Fibroblast of skin of scalp (primary cell): ENCODE measurements at places on chromosomes 3 and 15.

DNA sequence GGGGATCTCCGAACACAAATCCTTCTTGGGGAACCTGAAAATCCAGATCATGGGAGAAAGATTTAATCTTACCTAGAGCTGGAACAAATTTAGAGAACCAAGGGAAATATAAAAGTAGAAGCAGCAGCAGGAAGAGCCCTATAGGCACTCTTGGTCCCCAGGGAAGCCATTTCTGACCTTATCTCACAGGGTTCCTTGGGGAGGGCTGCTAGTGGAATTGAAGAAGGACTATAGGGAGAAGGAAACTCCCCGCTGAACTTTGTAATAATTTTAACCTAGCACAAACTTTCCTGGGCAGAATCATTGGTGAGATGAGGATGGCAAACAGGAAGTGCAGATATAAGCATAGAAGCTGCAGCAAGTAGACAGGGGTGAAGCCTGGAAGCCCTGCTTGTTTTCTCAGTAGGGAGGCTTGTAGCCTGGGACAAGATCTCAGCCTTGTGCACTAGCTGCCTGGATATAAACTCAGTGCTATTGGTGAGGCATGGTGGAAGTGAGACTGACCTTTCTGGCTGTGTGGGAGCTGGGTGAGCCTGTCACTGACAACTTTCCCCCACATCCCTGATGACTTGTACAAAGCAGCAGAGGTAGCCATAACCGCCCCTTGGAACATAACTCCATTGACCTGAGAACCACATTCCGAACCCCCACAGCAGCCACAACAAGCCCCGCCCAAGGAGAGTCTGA is 343.0 kb upstream of the TGFBR2 start:
- DNase-seq, result no peak

- DNase-seq, result no peak
Measured at GRCh38 chr3:119601154-119601553, 3.5 kb downstream of the PLA1A start.

GRCh38 chr15:31130576-31131237 is 29.2 kb upstream of the TRPM1 start:
- no peak for DNase-seq

GRCh38 chr3:48278884-48279559 is 38.1 kb downstream of the ZNF589 start:
- no peak for DNase-seq

GRCh38 chr3:138199851-138200250 is 12.8 kb downstream of the ARMC8 start:
- DNase-seq, result no peak

DNA sequence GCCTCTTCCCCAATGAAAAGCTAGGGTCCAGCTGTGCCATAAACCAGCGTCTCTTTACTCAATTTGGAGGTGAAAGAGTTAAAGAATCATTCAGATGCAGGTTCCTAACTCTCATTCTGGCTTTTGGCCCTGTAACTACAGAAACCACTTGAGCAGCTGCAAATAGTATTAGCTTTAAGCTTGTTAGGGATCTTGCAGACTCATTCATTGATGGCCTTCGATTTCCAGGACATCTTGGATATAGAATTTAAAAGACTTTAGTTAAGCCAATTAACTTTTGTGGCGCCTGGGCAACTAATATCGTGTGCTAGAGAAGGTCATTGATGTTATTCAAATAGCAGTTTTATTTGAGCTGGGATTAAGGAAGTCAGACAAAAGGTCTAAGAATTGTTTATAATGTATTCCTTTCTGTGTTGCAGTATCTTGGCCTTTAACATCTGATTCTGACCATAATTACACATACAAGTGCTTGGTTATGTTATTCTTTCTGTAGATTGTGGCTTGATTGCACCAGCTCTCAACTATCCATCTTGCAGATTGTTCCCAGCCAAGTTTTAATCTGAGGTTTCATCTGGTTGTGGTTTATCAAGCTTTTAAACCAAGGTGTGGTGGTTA is 185.3 kb downstream of the CACNA2D3 start:
- DNase-seq, result no peak

DNA sequence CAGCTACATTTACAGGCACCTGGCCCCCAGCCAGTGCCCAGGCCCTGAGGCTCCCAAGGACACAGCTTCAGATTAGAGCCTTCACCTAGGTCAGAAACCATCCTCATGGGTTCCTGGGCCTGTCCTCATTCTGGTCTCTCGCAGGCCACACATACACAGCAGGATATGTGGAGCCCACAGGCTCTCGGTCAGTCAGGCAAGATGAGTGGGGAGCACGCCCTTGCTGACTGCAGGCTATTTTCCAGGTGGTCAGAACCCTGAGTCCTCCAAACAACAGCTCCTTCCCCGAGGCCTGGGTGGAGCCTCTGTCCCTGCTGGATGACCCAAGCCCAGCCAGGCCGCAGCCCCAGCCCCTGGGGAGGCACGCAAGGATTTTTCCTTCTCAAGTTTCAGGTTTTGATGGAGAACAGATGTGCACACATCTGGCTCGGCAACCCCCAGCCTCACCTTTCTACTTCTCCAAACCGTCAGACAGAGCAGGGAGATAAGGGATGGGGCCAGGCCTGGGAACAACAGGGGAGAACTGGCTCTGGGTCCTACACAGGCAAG is 1.6 kb downstream of the STRA6 start:
- no peak for DNase-seq

- DNase-seq, result peak; percentile 55
Measured at GRCh38 chr3:149224736-149225594, 3.3 kb upstream of the CP start.

GRCh38 chr3:64957408-64958198 is 269.8 kb upstream of the ADAMTS9 start:
- no peak for DNase-seq

DNA sequence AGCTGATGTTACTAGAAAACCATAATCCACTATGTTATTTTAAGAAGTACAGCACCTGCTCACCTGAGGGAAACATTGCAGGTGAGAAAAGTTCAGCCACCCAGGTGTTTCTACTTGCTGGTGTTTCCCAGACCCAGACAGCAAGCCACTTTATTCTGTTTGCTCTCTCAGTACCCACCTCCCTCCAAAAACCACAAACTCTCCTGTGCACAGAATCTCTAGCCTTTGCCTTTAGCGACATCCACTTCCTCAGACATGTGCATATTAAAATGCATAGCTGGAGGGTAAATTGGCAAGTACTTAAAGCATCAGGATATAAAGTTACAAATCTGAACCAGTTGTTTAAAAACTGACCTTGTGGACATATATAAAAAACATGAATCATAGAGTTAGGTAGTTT is 36.7 kb downstream of the VGLL3 start:
- no peak for DNase-seq

DNA sequence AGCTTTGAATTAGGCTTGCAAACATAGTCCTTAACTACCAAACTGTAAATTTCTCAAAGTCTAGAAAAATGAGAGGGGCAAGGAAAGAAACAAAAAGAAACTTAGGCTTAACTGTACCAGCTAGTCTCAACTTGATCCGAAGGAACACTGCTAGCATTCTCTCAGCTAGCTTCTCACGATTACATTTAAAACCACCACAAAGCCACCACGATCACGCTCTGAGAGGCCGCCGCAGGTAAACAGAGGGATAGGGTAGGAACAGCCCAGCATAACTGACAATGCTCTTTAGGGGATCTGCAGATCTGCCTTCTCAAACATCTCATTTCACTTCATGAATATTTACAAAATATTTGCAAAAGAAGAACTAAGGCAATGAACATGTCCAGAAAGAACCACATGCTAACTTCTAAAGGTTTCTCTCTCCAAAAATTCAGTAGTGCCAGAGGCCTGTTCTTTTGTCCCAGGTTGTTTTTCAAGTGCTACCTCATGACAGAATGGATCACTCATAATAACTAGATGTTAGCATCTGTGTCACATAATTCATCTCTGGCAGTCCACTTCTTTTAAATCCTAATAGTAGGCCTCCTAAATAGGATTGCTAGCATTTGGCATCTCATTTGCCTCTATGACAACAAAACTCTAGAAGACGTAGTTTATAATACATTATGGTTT is 18.9 kb downstream of the VGLL4 start:
- DNase-seq, result no peak

- no peak for DNase-seq
Measured at GRCh38 chr3:129304146-129304961, 25.7 kb downstream of the HMCES start.

GRCh38 chr3:47348411-47349154 is 32.2 kb upstream of the PTPN23 start:
- DNase-seq, result no peak

GRCh38 chr3:193812791-193813500 is 219.9 kb downstream of the OPA1 start:
- no peak for DNase-seq

DNA sequence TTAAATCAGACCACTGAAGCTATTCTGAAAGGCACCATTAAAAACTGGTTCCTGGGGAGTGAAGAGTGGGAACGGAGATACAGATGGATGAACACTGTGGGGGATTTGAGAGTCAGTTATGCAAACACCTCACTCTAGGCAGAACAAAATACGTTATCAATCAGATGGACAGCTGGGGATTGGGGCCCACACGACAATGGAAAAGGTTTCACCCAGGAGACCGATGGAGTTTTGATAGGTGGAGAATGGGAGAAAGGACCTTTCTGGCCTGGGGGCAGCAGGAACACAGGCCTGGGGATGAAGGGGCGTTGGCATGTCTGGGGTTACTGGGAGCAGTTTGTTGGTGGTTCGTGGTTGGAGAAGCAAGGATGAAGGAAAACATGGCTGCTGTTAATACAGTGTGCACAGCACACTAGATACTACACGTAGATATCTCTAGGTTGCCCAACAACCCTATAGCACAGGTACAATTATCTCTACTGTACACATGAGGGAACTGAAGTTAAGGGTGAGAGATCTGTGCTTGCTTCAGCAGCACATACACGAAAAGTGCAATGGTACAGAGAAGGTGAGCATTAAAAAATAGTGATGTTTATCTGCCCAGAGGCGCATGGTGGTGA is 16.5 kb downstream of the ST6GAL1 start:
- no peak for DNase-seq

GRCh38 chr15:55530861-55531313 is 22.9 kb upstream of the DNAAF4 start:
- no peak for DNase-seq

- DNase-seq, result no peak
Measured at GRCh38 chr3:142244056-142244455, 18.7 kb upstream of the GK5 start.

- peak; percentile 51 for DNase-seq
Measured at GRCh38 chr3:25856902-25857518, 67.1 kb downstream of the OXSM start.

DNA sequence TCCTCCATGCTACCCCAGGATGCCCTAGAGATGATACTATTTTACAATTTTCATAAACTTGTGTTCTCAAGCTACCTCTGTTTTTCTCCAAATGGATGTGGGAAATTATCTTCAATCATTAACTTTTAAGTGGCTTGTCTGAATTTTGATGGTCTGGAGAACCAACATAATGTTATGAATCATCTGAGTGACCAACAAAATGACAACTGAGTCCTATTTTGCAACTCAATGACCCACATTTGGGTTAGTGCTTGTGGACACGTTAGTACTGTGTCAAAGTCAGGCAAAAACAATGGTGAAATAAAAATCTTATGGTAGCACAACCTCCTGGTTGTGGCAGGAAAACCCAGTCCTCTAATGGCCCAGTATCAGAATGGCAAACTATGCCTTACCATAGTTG is 352.4 kb upstream of the ZNF385D start:
- DNase-seq, result no peak

DNA sequence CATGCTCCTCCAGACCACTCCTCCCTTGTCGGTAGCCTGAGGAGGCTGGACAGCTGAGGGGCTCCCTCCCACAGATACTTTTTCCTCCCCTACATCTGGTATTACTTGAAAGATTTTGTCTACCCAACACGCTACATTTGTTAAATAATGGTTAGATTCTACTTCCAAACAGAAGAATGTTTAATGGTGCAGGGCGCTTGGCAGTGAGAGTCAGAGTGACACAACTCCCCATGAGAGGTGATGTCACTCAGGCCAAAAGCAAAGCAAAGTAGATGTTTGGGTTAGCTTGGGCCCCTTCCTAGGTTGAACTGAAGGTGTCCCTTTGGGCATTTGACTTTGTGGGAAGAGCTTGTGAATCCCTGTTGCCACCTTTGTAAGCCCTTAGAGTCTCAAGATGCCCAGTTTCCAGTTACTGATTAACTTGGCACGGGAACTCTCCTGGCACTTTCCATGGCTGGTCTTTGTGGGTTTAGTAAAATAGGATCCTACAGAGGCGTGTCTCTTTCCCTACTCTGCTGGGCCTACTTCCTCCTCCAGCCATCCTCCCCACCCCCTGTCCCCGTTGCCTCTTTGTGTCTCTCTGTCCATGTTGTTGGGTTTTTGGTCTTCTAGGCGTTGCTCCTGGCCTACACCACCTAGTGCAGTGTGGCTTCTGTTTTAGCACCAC is 5.6 kb downstream of the LIMD1 start:
- no peak for DNase-seq

DNA sequence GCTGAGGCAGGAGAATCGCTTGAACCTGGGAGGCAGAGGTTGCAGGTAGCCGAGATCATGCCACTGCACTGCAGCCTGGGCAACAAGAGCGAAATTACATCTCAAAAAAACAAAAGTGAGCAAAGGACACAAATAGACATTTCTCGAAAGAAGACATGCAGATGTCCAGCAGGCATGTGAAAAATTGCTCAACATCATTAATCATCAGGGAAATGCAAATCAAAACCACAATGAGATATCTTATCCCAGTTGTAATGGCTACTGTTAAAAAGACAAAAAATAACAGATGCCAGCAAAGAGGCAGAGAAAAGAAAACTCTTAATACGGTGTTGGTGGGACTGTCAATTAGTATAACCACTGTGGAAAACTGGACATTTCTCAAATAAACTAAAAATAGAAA is 20.9 kb downstream of the ASB7 start:
- DNase-seq, result peak; percentile 46

GRCh38 chr3:42535981-42536784 is 33.7 kb downstream of the VIPR1 start:
- peak; percentile 15 for DNase-seq

DNA sequence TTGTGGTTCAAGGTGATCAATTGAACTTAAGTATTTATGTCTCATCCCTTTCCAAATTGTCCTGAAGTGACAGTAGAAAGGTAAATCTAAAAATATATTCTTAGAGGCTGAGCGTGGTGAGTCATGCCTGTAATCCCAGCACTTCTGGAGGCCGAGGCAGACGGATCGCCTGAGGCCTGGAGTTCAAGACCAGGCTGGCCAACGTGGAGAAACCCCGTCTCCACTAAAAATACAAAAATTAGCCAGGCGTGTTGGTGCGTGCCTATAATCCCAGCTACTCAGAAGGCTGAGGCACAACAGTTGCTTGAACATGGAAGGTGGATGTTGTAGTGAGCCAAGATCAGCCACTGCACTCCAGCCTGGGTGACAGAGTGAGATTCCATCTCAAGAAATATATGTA is 226.6 kb downstream of the DPH6 start:
- no peak for DNase-seq

DNA sequence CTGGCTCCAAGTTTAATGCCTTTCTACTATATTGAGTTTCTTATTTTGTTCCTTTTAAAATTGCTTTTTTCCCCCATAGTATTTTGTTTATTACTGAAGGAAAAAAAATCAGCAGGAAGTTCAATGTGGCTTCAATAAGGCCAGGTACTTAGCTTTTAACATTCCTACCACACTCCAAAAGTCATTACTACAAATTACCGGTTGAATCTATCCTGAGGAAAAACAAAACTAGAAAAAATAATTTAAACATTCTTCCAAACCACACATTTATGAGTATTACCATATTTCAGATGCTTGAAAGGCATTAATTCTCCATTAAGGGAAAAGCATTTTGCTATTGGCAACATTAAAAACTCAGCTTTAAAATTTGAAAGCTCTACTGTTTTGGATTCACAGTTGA is 20.2 kb upstream of the TNFSF10 start:
- DNase-seq, result no peak

GRCh38 chr15:52803467-52804306 is 13.6 kb upstream of the ONECUT1 start:
- no peak for DNase-seq
